ENCODE measurements at places on chromosomes 13 and 19.

- no peak overlapping the region for H3K4me3 ChIP-seq
- no peak overlapping the region for H3K27ac ChIP-seq
- H3K36me3 ChIP-seq: peaks cover 8% of the 10 kb centered on the region
Observed at GRCh38 chr13:90108547-90108946, 1238.9 kb upstream of the MIR17HG start.

- no peak overlapping the region for H3K27ac ChIP-seq
- peaks cover 22% of the 10 kb centered on the region for H3K36me3 ChIP-seq
- no peak overlapping the region for H3K4me3 ChIP-seq
- H3K4me1 ChIP-seq: no peaks in the 10 kb centered on the region
- no peaks in the 10 kb centered on the region for H3K27me3 ChIP-seq
Observed at GRCh38 chr19:46925548-46925950, 64.8 kb downstream of the ARHGAP35 start.

DNA sequence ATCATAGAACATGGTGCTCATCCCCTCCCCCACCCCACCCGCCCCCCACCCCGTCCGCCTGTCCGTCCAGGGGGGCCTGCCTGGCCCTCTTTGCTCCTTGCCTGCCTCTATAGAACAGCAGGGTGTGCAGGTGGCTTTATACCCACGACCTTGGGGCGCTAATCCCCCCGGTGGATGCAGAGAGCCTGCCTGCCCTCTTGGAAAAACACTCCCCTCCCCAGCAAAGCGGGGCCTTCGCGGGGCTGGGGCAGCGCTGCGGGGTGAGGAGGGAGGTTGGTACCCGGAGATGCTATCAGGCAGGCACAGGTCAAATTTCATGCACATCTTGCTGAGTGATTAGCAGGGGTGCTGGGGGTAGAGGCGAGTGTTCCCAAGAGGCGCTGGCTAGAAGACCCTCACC is 21.9 kb downstream of the RFX1 start:
- H3K4me3 ChIP-seq: no peak overlapping the region
- H3K4me1 ChIP-seq: peaks cover 3% of the 10 kb centered on the region
- DNase-seq: no peak
- no peaks in the 10 kb centered on the region for H3K27me3 ChIP-seq
- no peaks in the 10 kb centered on the region for H3K36me3 ChIP-seq
- H3K27ac ChIP-seq: no peak overlapping the region

GRCh38 chr13:94609196-94609595 is 7.5 kb downstream of the GPR180 start:
- H3K27me3 ChIP-seq: no peaks in the 10 kb centered on the region
- no peak for DNase-seq
- H3K27ac ChIP-seq: no peak overlapping the region
- peaks cover 15% of the 10 kb centered on the region for H3K36me3 ChIP-seq
- H3K4me3 ChIP-seq: no peak overlapping the region

DNA sequence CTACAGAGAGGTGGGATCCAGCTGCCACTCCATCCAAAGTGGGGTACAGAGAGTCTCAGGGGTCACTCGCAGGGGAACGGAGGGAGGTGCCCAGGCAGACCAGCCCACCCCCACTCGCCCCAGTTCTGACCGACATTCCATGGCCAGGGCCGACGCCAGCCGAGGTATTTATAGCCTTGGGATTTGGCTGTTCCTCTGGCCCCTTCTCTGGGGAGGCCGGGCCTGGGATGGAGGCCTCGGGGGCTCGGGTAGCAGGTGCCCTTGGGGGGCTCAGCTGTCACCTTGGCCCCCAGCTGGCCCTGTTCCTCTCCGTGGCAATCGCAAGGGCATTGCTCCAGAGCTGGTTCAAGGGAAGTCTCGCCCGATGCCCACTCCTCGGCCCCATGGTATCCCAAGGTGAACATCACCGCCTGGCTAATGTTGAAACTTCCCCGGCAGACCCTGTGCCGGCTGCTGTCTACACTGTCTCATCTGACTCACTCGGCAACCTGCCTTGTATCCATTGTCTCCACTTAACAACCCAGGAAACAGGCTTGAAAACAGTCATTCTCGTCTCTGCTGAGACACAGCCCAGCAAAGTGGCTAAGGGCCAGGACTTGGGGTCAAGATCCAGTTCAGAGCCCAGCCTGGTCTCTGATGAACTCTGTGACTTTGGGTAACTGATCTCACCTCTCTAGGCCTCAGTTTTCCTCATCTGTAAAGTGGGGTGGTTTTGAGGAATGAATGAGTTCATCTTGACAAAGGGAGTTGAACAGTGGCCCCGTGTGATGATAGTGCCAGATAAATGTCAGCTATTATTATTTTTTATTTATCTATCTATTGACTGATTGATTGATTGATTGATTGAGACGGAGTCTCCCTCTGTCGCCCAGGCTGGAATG is 9.7 kb downstream of the PRKACA start:
- no peak overlapping the region for H3K27ac ChIP-seq
- H3K27me3 ChIP-seq: no peaks in the 10 kb centered on the region
- peaks cover 2% of the 10 kb centered on the region for H3K36me3 ChIP-seq
- no peak for DNase-seq

DNA sequence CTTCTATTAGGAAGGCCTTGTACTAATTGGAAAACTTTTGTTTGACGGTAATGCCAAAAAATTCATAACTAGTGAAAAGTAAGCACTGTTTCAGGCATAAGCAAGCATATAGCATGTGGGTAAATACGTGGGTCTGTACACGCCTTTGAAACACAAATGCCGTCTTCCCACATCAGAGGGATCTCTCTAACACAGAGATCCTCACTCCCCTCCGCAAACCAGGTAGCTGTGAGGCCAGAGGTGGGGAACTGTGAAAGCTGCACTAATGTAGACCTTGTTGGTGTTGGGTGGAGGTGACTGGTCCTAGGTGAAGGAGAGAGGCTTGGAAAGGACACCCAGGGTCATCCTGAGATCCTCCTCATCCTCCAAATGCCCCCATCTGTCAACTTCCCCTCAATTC is 16.0 kb upstream of the POU2F2 start:
- no peak for DNase-seq
- H3K27ac ChIP-seq: no peak overlapping the region
- H3K36me3 ChIP-seq: no peaks in the 10 kb centered on the region
- H3K4me3 ChIP-seq: no peak overlapping the region
- H3K27me3 ChIP-seq: no peaks in the 10 kb centered on the region
- peaks cover 6% of the 10 kb centered on the region for H3K4me1 ChIP-seq

DNA sequence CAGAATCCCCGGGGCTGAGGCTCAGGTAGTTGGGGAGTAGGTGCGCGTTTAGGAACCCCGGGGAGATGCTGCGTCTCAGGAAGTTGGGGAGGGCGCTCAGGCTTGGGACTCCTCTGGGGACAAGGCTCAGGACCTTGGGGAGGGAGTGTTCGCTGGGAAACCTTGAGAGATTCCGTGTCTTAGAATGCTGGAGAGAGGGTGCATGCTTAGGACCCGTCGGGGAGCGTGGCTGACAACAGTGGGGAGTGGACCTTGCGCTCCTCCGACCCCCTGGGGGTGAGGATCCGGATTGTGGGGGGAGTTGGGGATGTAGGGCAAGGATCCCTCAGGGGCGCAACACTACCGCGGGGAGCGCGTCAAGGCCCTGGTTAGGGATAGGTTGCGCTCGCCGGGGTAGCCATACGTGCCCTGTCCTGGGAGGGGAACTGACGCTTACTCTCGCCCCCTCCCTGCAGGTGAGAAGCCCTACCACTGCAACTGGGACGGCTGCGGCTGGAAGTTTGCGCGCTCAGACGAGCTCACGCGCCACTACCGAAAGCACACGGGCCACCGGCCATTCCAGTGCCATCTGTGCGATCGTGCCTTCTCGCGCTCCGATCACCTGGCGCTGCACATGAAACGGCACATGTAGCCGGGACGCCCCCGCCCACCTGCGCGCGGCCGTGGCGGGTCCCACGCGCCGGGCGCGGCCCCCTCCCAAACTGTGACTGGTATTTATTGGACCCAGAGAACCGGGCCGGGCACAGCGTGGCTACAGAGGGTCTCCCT is 2.0 kb downstream of the KLF2 start:
- H3K36me3 ChIP-seq: no peaks in the 10 kb centered on the region
- H3K27ac ChIP-seq: no peak overlapping the region
- H3K27me3 ChIP-seq: peaks cover 41% of the 10 kb centered on the region
- peak; percentile 67 for DNase-seq
- H3K4me3 ChIP-seq: peak overlapping the region; percentile 69

DNA sequence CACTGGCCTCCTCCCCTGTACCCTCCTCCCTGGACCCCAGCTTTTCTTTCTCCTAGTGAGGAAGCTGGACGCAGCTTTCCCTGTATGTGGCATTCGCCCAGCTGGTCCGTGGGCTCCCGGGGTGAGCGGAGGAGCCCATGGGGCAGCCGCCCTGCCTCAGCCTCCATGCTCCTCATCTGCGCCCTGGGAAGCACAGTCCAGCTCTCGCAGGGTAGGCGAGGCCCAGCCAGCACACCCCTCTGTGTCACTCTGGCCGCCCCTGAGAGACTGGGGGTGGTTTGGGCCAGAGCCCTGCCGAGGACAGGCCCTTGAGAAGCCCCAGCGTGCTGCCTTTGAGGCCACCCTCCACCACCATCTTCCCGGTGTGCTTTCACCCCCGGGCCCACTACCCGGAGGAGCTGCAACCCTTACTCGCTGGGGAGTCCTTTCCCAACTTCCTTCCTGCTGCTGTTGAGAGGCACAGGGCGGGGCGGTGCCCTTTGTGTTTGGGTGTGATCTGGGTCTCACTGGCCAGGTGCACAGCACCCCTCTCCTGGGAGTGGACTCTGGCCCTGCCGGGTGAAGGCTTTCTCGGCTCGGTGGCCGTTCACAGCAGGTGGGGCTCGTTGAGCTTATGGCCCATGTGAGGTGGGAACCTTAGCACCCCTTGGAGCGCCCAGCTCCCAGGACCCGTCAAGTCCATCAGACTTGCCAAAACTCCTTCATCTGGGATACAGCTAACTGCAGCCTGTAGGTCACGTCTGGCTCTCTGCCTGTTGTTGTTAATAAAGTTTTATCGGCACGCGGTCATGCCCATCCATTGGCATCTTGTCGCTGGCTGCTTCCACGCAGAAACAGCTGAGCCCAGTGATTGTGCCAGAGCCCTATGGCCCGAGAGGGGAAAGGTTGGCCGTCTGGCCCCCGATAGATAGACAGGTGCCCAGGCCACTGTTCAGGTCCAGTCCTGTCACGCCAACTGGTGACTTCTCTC is 3.2 kb downstream of the NCLN start:
- no peaks in the 10 kb centered on the region for H3K4me1 ChIP-seq
- peaks cover 14% of the 10 kb centered on the region for H3K36me3 ChIP-seq
- no peaks in the 10 kb centered on the region for H3K27me3 ChIP-seq
- no peak for DNase-seq

DNA sequence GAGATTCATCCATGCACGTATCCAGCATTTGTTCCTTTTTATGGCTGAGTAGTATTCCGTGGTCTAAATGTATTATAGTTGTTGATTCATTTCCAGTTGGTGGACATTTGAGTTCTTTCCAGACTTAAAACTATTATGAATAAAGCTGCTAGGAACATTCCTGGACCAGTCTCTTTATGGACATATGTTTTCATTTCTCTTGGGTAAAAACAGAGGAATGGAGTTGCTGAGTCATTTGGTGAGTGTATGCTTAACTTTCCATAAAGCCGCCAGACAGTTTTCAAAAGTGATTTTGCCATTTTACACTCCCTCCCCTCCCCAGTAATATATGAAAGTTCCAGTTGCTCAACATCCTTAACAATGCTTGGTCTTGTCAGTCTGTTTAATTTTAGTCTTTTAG is 116.4 kb downstream of the TSHZ3 start:
- H3K4me1 ChIP-seq: no peaks in the 10 kb centered on the region
- no peaks in the 10 kb centered on the region for H3K27me3 ChIP-seq
- DNase-seq: no peak
- no peaks in the 10 kb centered on the region for H3K36me3 ChIP-seq
- no peak overlapping the region for H3K4me3 ChIP-seq

DNA sequence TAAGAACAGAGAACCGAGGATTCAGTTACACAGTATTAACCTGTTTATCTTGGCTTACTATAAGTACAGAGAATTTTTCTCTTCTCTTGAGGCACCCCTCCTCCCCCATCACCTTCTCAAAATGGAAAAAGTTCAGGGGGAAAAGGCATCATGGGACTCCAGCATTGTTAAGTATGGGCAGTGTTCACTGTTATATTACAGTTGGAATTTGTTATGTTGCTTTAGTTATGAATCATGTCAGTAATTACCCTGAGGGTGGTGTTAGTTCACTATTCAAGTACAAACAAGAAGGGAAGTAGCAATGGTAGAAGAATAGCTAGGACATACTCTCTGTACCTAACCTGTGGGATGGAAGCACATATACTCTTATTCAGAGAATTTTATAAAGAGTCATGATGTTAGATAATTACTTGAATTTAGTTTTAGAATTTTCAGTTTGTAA is 12.0 kb downstream of the LPAR6 start:
- DNase-seq: no peak
- no peaks in the 10 kb centered on the region for H3K4me1 ChIP-seq
- H3K27me3 ChIP-seq: no peaks in the 10 kb centered on the region
- no peak overlapping the region for H3K4me3 ChIP-seq
- H3K27ac ChIP-seq: no peak overlapping the region

DNA sequence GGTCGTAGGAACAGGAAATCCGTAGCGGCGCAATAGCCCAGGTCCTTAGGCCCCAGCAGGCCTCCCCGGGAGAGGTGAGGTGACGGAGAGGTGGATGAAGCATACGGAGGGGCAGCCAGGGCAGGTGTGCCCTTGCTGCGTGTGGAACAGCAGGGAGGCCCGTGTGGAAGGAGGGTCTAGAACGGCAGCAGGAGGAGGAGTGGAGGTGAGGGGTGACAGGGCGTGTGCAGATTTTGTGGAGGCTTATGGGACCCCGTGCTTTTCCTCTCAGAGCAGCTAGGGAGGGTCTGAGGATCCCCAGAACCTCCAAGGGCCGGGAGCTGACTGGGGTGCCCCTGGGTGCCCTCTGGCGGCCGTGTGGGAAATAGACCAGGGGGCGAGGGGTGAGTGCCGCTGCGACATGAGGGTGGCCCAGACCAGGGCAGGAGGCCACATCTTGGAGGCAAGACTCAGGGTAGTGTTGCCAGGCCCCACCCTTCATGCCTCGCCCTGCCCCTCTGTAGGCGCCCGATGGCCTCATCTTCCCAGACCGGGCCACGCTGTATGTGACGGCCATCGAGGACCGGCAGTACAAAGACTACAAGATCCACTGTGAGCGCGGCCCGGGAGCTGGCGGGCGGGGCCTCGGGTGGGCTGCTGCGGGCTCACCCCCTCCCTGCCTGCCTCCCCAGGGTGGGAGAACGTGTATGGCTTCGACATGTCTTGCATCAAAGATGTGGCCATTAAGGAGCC is 5.0 kb upstream of the ADM5 start:
- peaks cover 76% of the 10 kb centered on the region for H3K36me3 ChIP-seq
- H3K27ac ChIP-seq: no peak overlapping the region

GRCh38 chr19:58351990-58352755 is 1.1 kb downstream of the A1BG start:
- no peaks in the 10 kb centered on the region for H3K4me1 ChIP-seq
- no peak overlapping the region for H3K4me3 ChIP-seq
- H3K27ac ChIP-seq: no peak overlapping the region
- DNase-seq: no peak

GRCh38 chr19:33152176-33152575 is 20.3 kb downstream of the WDR88 start:
- DNase-seq: no peak
- no peak overlapping the region for H3K4me3 ChIP-seq
- no peak overlapping the region for H3K27ac ChIP-seq
- H3K4me1 ChIP-seq: no peaks in the 10 kb centered on the region

GRCh38 chr13:28026508-28026907 is 38.0 kb upstream of the URAD start:
- H3K4me1 ChIP-seq: peaks cover 7% of the 10 kb centered on the region
- no peak overlapping the region for H3K4me3 ChIP-seq
- no peak for DNase-seq
- no peaks in the 10 kb centered on the region for H3K27me3 ChIP-seq
- no peak overlapping the region for H3K27ac ChIP-seq
- peaks cover under 1% of the 10 kb centered on the region for H3K36me3 ChIP-seq

- H3K4me3 ChIP-seq: no peak overlapping the region
- no peak for DNase-seq
- H3K27me3 ChIP-seq: no peaks in the 10 kb centered on the region
Observed at GRCh38 chr13:87906411-87906810, 235.2 kb downstream of the SLITRK5 start.
